ENCODE measurements at places on chromosomes 2 and 18.

GRCh38 chr2:119224391-119225104, 914 bp downstream of the STEAP3 start:
- no peak overlapping the region for H3K27ac ChIP-seq
- no peaks in the 10 kb centered on the region for H3K27me3 ChIP-seq
- H3K36me3 ChIP-seq = no peaks in the 10 kb centered on the region
- H3K4me1 ChIP-seq = no peaks in the 10 kb centered on the region
- DNase-seq = no peak

- no peaks in the 10 kb centered on the region for H3K27me3 ChIP-seq
- H3K36me3 ChIP-seq = no peaks in the 10 kb centered on the region
- H3K27ac ChIP-seq = no peak overlapping the region
- no peak for DNase-seq
- no peak overlapping the region for H3K4me3 ChIP-seq
- peaks cover 15% of the 10 kb centered on the region for H3K4me1 ChIP-seq
Measured at GRCh38 chr2:20343128-20343527, 7.5 kb downstream of the PUM2 start.

DNA sequence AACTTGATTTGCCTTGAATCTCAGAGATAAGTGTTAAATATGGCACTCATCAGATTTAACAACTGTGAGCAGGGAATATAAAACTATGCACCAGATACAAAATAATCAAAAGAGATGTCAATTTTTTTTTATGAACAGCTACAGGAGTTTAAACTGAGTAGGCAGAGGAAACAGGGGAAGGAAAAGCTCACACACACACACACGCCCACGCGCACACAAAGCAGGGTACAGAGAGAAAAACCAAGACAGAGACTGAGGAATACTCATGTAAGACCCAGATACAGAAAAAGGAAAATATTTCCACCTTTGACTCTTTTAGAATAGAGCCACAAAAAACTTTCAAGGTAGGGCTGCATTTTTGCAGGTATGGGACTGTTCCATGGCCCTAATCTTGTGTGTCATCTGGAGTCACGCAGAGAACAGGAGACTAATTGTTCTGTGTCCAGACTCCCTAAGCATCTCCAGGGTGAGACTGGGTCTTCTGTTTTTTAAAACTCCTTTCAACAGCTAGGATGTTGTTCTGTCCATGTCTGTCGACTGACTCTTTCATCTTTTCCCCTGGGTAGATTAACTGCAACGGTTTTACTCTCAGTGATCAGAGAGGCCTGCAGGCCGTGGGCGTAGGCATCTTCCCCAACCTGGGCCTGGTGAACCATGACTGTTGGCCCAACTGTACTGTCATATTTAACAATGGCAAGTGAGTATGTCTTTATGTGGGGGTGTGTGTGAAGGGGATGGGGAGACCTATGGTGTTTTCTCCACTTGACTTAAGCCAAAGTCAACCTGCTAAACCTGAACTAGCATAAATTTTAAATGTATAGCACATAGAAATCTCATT, 23.0 kb downstream of the SMYD1 start:
- no peaks in the 10 kb centered on the region for H3K27me3 ChIP-seq
- H3K4me3 ChIP-seq = no peak overlapping the region
- H3K4me1 ChIP-seq = no peaks in the 10 kb centered on the region

DNA sequence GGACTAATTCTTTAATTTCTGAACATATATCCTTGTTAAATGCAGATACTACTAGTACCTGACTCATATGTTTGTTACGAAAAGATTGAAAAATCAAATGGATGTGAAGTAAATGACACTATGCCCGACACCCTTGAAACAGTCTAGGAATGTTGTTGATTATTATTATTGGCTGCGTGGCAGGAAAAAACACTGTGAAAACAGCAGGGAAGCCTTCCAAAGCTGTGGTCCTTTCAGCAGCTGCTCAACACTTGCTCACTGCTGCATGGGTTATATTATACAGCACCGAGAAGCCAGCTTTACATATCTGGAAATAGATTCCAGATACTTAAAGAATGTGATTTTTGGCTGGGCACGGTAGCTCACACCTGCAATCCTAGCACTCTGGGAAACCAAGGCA, 26.5 kb downstream of the CRYGD start:
- no peak overlapping the region for H3K27ac ChIP-seq
- no peaks in the 10 kb centered on the region for H3K4me1 ChIP-seq
- no peaks in the 10 kb centered on the region for H3K27me3 ChIP-seq
- no peaks in the 10 kb centered on the region for H3K36me3 ChIP-seq
- no peak overlapping the region for H3K4me3 ChIP-seq
- DNase-seq = no peak

DNA sequence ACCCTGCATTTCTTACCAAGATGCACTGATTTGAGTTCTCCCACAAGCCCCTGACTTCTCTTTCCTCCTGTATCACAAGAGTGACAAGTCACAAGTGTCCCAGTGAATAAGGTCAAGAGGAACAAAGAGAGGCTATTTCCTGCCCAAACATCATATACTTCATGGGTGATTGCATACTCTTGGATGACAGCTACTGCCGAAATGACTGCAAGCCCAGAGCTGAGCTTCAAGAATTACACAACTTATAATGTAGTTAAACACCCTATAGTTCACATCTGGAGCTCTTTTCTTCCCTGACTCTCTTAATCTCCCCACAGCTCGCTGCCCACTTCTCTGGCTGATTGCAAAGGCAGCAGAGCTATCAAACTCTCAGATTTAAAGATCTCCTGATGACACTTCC, 289.7 kb upstream of the PARD3B start:
- peaks cover 4% of the 10 kb centered on the region for H3K4me1 ChIP-seq
- DNase-seq = no peak
- H3K27ac ChIP-seq = no peak overlapping the region

DNA sequence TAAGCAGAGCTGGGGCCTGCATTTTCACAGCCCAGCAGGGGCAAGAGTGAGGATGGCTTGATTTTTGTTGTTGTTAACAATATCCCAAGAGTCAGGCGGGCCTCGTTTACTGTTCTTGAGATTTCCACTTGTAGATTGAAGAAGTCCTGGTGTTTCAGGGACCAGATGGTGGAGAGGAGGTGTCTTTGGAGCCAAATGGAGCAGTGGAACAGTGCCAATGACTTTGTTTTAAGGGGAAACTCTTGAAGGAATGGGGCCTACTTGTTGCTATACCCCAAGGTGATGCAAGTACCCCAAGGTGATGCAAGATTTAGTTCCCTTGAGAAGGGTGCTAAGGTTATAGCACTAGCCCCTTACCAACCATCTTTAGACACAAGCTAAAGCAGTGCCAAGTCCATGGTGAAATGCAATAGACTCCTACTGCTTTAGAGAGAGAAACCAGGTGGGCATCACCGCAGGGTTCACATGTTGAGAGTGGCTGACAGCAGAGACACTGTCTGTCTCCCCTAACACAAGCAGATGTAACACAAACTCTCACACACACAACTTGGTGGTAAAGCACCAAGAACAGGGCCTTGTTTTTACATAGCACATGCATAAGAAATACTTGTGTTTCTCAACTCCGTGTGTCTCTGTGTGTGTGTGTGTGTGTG, 44.0 kb downstream of the HK2 start:
- no peaks in the 10 kb centered on the region for H3K36me3 ChIP-seq
- H3K27ac ChIP-seq = no peak overlapping the region
- no peak for DNase-seq
- H3K27me3 ChIP-seq = no peaks in the 10 kb centered on the region

DNA sequence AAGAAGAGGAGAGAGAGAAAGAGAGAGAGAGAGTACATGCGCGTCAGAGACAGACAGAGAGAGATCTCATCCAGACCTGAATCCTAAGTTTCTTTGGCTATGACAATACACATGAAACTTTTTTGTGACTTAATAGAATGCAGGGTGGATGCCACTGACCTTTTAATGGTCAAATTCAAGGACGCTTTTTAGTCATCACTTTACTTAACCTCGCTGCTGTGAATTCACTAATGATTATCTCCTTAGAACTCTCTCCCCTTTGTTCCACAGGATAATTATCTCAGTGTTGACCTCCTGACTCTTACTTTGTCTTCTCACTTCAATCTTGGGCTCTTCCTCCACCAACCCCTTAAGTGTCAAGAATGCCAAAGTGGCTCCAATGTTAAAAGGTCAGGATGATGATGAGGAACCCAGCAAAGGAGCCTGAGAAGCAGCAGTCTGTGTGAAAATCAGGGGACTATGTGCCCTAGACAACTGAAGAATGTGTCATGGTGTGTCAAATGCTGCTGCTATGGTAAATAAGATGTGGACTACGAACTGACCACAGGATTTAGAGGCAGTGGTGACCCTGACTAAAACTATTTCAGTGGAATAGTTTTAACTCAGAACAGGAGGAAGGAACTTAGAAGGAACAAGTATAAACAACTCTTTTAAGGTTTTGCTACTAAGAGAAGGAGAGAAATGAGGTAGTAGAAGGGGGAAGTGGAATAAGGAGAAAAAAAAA, 382.1 kb downstream of the ZEB2 start:
- no peak for DNase-seq
- H3K36me3 ChIP-seq = no peaks in the 10 kb centered on the region
- no peak overlapping the region for H3K4me3 ChIP-seq

- no peak for DNase-seq
- no peak overlapping the region for H3K4me3 ChIP-seq
- no peak overlapping the region for H3K27ac ChIP-seq
- no peaks in the 10 kb centered on the region for H3K27me3 ChIP-seq
Measured at GRCh38 chr2:50181212-50181611, 850.7 kb downstream of the NRXN1 start.

GRCh38 chr2:217409949-217410680, 550.3 kb upstream of the TNP1 start:
- H3K36me3 ChIP-seq = no peaks in the 10 kb centered on the region
- no peaks in the 10 kb centered on the region for H3K27me3 ChIP-seq
- no peak overlapping the region for H3K4me3 ChIP-seq
- DNase-seq = peak; percentile 51
- no peak overlapping the region for H3K27ac ChIP-seq

DNA sequence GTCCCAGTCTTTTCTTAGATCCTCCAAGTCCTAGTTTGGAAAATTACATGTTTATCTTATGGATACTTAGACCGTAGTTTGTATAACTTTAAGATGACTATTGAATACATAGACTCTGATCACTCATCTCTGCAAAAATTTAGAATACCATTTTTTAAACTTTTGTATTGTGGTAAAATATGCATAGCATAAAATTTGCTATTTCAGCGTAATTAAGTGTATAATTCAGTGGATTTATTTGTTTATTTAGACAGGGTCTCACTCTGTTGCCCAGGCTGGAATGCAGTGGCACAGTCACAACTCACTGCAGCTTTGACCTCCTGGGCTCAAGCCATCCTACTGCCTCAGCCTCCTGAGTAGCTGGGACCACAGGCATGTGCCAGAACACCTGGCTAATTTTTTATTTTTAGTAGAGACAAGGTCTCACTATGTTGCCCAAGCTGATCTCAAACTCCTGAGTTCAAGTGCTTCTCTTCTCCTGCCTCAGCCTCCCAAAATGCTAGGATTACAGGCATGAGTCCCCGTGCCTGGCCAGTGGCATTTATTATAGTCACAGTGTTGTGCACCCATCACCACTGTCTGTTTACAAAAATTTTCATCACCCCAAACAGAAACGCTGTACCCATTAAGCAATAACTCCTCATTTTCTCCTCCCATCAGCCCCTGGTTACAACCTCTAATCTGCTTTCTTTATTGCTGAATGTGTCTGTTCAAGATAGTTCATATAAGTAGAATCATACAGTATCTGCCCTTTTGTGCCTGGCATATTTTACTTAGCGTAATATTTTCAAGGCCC, 90.0 kb downstream of the MAP3K20 start:
- H3K27ac ChIP-seq = no peak overlapping the region
- H3K4me1 ChIP-seq = peaks cover 5% of the 10 kb centered on the region
- no peak overlapping the region for H3K4me3 ChIP-seq
- no peaks in the 10 kb centered on the region for H3K27me3 ChIP-seq
- no peaks in the 10 kb centered on the region for H3K36me3 ChIP-seq
- no peak for DNase-seq

DNA sequence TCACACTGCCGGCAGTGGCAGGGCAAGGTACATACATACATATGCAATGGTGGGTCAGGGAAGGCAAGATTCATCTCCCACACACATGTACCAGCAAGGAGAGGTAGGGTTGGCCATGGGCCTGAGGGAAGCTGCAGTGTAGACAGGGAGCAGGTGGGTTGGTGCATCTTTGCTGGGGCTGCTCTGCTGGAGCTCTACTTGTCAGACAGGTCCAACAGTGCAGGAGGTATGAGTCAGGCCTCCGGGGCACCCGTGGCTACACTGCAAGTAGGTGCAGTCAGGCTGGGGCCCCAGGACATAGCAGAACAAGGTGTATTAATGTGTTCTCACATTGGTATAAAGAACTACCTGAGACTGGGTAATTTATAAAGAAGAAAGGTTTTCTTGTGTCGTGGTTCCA, 281.1 kb upstream of the COL3A1 start:
- no peaks in the 10 kb centered on the region for H3K4me1 ChIP-seq
- no peaks in the 10 kb centered on the region for H3K27me3 ChIP-seq
- no peak overlapping the region for H3K4me3 ChIP-seq
- no peak for DNase-seq
- no peaks in the 10 kb centered on the region for H3K36me3 ChIP-seq

- no peak for DNase-seq
- no peaks in the 10 kb centered on the region for H3K27me3 ChIP-seq
- no peak overlapping the region for H3K4me3 ChIP-seq
- no peaks in the 10 kb centered on the region for H3K36me3 ChIP-seq
- no peaks in the 10 kb centered on the region for H3K4me1 ChIP-seq
Measured at GRCh38 chr18:77919923-77920322, 670.3 kb downstream of the GALR1 start.

- H3K27ac ChIP-seq = no peak overlapping the region
- no peaks in the 10 kb centered on the region for H3K36me3 ChIP-seq
- no peak for DNase-seq
- no peaks in the 10 kb centered on the region for H3K4me1 ChIP-seq
Measured at GRCh38 chr2:189299974-189300373, 120.4 kb upstream of the COL5A2 start.

DNA sequence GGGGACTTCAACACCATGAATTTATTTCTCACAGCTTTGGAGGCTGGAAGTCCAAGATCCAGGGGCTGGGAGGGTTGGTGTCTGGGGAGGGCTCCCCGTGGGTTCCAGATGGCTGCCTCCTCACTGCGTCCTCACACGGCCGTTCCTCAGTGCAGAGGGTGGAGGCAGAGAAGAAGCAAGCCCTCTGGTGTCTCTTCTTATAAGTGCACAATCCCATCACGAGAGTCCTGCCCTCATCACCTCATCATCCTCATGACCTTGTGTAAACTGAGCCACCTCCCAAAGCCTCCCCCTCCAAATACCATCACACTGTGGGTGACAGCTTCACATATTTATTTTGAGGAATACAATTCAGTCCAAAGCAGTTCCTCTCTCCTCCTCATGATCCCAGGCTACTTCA, 26.3 kb downstream of the TMEM163 start:
- H3K4me1 ChIP-seq = no peaks in the 10 kb centered on the region
- no peak overlapping the region for H3K27ac ChIP-seq
- no peaks in the 10 kb centered on the region for H3K36me3 ChIP-seq
- no peaks in the 10 kb centered on the region for H3K27me3 ChIP-seq

GRCh38 chr2:26639685-26640243, 1.4 kb downstream of the CIB4 start:
- no peak overlapping the region for H3K4me3 ChIP-seq
- no peaks in the 10 kb centered on the region for H3K36me3 ChIP-seq
- no peaks in the 10 kb centered on the region for H3K27me3 ChIP-seq
- no peak overlapping the region for H3K27ac ChIP-seq

- DNase-seq = no peak
- H3K27ac ChIP-seq = no peak overlapping the region
- no peak overlapping the region for H3K4me3 ChIP-seq
- no peaks in the 10 kb centered on the region for H3K36me3 ChIP-seq
- no peaks in the 10 kb centered on the region for H3K27me3 ChIP-seq
Measured at GRCh38 chr2:18623782-18624181, 34.4 kb upstream of the NT5C1B start.

GRCh38 chr2:20917719-20918572, 95.0 kb upstream of the LDAH start:
- no peak overlapping the region for H3K27ac ChIP-seq
- H3K36me3 ChIP-seq = no peaks in the 10 kb centered on the region
- H3K4me1 ChIP-seq = no peaks in the 10 kb centered on the region
- H3K4me3 ChIP-seq = no peak overlapping the region

Measured in ovary (tissue), 10 donors.